ENCODE measurements at places on chromosomes 2 and 18.

GRCh38 chr2:120624738-120625446 lies 110.8 kb upstream of the GLI2 start:
- no peak for DNase-seq

GRCh38 chr2:12034382-12034781 lies 287.9 kb downstream of the LPIN1 start:
- DNase-seq = no peak

- no peak for DNase-seq
Observed at GRCh38 chr2:184004948-184005672, 593.2 kb upstream of the ZNF804A start.

GRCh38 chr2:190896477-190896876 lies 15.9 kb downstream of the GLS start:
- DNase-seq = no peak

DNA sequence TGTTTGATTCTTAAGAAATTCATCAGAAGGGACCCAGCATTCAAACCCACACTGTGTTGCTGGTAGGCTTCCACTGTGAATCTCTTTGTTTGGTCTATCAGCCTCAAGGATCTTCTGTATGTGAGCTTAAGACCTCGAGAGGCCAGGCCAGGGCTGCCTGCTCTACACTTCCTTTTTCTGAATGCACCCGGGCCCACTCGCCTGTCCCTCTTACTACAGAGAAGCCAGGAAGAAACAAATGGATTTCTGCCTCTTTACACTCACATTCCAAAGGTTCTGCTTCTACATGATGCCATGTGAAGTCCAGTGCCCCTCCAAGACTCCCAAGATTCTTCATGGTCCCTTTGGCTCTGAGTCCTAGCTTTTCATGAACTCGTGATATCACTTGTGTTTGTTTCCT lies 25.4 kb upstream of the MRPL19 start:
- no peak for DNase-seq
